ENCODE measurements at places on chromosomes 2 and 18.

DNA sequence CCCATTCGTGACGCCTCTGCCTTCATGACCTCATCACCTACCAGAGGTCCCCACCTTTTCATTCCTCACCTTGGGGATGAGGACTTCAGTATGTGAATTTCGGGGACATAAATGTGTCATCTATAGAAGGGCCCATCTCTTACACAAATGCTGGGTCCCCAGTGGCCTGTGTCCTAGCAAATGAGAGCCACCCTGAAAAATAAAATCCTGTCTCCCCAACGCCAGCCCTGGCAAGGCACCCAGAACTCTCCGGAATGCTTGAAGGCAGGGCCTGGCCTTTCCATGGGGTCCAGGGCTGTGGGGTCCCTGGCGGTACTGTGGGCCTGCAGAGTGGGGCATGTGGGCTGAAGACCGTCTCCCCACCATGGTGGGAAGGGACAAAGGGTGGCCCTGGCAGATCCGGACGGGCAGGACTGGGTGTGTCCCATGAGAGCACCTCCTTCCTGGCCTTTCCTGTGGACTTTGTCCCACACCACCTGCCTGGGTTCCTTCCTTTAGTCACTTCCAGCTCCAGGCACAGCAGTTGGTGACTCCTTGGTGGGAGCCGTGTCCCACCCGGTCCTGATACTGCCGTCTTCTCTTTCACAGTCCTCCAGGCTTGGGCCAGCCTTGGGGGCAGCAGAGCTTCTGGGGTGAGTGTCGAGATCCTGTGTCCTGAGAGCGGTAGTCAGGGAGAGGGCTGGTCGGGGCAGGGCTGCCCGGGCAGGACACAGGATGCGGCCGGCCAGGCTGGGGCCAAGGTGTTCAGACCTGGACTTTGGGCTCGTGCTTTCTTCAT, 18.6 kb downstream of the CAPN10 start:
- DNase-seq, result no peak

GRCh38 chr18:3055816-3056215, 42.9 kb upstream of the LPIN2 start:
- DNase-seq, result no peak

DNA sequence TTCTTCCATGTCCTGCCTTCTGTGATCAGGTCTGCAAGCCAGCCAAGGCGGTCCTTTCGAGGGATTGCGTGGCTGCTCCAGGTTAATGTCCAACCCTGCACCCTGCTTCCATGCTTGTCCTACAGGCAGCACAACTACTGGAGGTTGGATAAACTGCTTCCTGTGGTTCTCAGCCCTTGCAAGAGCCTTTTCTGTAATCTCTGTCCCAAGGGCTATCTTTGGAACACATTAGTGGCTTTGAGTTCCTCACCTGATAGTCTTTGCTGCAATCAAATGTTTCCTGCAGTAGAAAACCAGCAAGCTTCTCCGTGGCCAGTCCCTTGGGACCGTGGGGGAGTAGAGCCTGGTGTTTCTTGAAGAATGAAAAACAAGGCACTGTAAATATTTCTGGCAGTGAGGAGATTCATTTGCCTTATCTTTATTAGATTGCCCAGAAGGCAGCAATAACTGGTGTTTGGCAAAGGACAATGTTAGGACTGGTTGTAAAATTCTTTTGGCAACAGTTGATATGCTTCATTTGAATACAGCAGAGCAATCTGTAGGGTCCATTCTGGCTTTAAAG, 214.4 kb downstream of the FHOD3 start:
- DNase-seq, result no peak

GRCh38 chr18:79393635-79394533, 1.8 kb upstream of the NFATC1 start:
- no peak for DNase-seq

- no peak for DNase-seq
Observed at GRCh38 chr2:52220393-52220792, 1188.5 kb upstream of the NRXN1 start.

DNA sequence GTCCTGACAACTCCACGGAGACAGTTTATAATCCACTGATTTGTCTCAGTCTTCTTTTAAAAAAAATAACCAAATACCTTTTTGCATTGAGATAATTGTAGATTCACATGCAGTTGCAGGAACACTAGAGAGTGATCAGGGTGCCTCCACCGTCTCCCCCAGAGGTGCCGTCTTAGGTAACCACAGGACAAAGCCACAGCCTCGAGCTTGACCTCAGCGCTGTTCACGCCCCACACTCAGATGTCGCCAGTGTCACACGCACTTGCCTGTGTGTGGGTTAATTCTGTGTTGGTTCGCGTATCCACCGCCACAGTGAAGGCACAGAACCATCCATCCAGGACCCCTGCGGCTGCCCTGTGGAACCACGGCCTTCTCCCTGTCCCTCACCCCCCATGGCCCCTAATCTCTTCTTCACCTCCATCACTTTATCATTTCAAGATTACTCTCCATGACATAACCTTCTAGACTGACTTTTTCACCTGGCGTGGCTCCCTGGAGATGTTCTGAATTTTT, 295.0 kb upstream of the HDAC4 start:
- DNase-seq, result no peak

GRCh38 chr2:216678813-216679657, 16.3 kb downstream of the IGFBP5 start:
- DNase-seq, result no peak

DNA sequence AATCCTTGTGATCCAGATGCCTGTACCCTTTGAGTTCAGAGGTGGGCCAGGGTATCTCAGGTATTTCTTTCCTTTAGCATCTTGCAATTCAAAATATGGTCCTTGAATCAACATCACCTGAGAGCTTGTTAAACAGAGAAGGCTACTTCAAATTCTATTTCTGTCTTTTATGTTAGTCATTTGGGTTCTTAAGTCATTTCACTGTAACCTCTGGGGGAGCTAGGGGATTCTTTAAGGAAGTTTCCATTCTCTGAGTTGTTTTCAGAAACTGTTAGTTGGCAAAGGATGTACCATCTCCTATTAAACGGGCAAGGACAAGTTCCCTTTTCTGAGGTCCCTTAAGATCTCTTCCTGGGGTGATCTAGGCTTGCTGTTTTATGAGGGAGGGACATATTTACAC, 16.6 kb downstream of the CFLAR start:
- no peak for DNase-seq

Data from stimulated activated CD8-positive, alpha-beta memory T cell treated with anti-CD3 and anti-CD28 coated beads, Interleukin-7, amount 100 ng/mL, for 24 hours (primary cell).